ENCODE measurements at places on chromosomes 12 and 14.

DNA sequence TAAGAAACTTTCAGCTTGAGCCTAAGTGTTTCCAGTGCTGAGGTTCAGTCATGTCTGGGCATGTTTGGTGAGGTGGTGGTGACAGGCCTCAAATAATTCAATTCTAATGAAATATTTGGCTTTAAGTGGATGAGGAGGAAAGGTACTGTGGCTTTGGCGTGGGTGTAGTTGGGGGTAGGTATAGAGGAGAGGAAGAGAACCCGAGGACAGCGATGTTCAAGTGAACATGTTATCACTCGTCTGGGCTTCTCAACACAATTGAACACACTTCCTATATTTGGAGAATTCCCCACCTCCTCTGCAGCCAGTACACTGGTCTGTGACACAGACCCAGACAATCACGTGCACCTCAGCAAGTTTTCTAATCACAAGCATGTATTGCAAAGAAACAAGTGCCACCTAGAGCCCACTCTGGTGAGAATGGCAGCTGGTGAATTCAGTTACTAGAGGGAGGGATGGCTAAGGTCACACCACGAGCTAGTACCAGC lies 53.0 kb downstream of the IFNG-AS1 start:
- no peak for DNase-seq

DNA sequence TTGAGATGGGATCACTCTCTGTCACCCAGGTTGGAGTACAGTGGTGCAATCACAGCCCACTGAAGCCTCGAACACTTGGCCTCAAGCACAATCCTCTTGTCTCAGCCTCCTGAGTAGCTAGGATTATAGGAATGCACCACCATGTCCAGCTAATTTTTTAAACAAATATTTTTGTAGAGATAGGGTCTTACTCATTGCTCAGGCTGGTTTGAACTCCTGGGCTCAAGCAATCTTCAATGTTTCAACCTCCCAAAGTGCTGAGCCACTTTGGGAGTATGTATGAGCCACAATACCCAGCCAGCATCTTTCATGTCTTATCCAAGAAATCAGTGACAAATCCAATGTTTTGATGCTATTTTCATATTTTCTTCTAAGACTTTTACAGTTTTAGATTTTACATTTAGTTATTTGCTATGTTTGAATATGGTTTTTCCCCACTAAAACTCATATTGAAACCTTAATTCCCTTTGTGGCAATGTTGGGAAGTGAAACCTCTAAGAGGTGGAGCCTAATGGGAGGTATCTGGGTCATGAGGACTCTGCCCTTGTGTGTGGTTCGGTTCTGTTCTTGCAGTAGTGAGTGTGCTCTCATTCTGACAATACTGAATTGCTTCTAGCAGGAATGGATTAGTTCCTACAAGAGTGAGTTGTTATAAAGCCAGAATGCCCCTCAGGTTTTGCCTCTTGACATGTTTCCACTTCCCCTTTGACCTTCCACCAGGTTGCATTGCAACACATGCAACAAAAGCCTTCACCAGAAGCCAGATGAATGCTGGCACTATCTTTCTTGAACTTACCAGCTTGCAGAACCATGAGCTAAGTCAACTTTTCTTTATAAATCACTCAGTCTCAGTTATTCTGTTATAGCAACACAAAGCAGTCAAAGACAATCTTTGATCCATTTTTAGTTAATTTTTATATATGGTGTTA lies 80.8 kb upstream of the AMIGO2 start:
- no peak for DNase-seq

DNA sequence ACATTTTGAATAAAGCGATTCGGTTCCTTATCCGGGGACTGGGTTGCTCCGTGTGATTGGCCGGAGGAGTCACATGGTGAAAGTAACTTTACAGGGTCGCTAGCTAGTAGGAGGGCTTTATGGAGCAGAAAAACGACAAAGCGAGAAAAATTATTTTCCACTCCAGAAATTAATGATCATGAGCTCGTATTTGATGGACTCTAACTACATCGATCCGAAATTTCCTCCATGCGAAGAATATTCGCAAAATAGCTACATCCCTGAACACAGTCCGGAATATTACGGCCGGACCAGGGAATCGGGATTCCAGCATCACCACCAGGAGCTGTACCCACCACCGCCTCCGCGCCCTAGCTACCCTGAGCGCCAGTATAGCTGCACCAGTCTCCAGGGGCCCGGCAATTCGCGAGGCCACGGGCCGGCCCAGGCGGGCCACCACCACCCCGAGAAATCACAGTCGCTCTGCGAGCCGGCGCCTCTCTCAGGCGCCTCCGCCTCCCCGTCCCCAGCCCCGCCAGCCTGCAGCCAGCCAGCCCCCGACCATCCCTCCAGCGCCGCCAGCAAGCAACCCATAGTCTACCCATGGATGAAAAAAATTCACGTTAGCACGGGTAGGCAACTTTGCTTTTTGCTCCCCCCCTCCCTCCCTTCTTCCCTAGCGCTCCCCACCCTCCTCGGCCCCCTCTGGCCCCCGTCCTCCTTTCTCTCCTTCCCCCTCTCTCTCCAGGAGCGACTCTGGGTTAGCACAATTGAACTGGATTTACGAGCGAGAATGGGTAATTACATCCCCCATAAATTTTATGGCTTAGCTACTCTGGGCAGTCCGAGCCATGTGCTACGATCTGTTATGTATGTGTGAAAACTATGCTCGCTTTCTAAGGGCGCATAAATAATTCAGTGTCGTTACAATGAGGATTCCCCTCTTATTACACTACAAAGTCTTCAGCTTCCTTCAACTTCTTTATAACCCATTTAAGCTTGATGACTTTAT lies at the start of gene HOXC4:
HOXC4 (plus strand) TSS at position 85 of the 991 bp plus-strand sequence; CDS start at position 173, 88 bp downstream.
- no peak for DNase-seq

GRCh38 chr14:45902241-45902640 lies 649.2 kb upstream of the MIS18BP1 start:
- no peak for DNase-seq

DNA sequence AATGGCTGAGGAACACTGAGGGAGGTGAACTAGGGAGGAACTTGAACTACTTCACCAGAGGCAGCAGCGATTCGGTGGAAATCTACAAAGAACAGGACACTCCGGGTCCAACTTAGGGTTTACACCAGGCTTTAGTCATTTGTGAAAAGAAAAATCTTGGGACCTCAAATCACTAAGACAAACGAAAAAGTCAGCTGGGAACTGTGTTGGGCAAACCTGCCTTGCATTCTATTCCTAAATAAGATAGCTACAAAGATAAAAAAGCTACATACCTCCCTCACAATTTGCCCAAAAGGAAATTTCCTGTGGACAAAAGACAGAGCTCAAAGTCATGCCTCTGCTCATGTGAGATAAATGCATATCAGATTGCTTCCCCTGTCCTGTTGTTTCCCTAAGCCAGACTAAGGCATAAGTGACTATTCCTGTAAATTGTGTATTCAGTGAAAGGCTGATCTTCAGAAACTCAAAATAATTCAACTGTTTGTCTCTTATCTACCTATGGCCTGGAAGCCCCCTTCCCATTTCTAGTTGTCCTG lies 106.6 kb downstream of the APAF1 start:
- no peak for DNase-seq

Data from hindlimb muscle (tissue), 1 donor.